ENCODE measurements at places on chromosomes 6 and 20.

GRCh38 chr6:26225848-26226578 is 138.8 kb downstream of the HFE start:
- DNase-seq, result no peak

- DNase-seq, result peak; percentile 80
Measured at GRCh38 chr6:36123270-36124139, 6.8 kb upstream of the MAPK13 start.

- DNase-seq, result no peak
Measured at GRCh38 chr20:13681248-13682125, 42.8 kb upstream of the TASP1 start.

- DNase-seq, result no peak
Measured at GRCh38 chr6:148657048-148657447, 89.8 kb upstream of the UST start.

DNA sequence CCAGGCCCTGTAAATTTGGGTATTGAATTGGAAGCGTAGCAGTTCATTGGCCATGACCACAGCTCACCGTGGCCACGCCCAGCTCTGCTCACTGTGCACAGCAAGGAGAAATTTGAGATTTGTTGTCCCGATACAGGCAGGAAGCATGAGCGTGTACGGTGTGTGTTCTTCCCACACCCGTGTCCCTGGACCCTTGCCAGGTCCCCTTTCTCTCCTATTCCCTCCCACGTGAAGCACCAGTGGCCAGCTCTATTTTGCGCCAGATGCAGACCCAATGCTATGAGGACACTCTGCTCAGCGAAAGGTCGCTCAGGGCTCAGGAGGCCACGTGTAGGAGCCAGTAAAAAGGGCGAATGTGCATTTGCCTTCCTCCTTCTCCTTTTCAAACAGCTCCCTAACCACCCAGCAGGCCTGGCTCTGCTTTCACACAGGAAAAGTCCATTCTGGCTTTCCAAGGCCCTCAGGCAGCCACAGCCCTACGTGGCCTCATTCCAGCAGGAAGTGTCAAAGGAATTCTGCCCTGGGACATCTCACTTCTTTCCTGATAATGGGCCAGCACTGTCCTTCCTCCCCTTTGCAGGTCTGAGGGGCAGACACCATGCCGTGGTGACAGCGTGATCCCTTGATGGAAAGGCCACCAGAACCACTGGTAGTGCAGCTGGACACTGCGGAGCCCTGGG is 499.2 kb upstream of the CDH4 start:
- no peak for DNase-seq

GRCh38 chr6:131381709-131382093 is 191.3 kb upstream of the ARG1 start:
- DNase-seq, result no peak

DNA sequence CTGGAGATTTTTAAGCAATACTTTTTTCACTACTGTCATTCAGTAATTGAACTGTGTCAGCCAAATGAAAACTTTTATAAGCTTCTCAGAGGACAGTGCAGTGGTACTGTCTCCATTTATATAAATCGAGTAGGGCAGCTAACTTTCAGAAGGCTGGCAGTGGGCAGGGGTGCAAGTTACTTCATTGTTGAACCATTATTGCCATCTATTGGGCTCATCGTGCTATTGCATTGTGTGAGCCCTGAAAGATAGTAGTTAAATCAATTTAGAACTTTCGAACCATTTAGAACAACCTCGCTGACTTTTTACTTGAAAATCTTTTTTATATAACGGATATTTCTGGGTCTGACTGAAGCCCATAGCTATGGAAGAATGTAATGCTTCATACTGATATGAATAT is 347.8 kb upstream of the PLCB4 start:
- no peak for DNase-seq

GRCh38 chr6:1285956-1286355 is 25.9 kb upstream of the FOXQ1 start:
- no peak for DNase-seq

DNA sequence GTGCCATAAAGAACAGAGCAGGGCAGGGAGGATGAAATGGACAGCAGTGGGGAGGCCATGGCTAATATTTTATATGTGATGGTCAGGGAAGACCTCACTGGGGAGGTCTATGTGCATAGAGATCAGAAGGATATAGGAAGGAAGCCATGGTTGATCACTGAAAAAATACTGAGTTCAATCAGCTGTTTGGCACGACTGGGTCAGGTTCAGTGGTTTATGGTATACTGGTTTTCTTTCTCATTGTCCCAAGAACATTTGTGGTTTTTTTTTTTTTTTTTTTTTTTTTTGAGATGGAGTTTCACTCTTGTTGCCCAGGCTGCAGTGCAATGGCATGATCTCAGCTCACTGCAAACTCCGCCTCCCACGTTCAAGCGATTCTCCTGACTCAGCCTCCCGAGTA is 78.3 kb upstream of the TIAM2 start:
- no peak for DNase-seq

GRCh38 chr20:48585061-48585870 is 242.5 kb downstream of the PREX1 start:
- no peak for DNase-seq

- no peak for DNase-seq
Measured at GRCh38 chr20:58664883-58665282, 13.8 kb downstream of the STX16 start.

GRCh38 chr6:3838992-3839867 is 9.9 kb upstream of the FAM50B start:
- DNase-seq, result no peak

DNA sequence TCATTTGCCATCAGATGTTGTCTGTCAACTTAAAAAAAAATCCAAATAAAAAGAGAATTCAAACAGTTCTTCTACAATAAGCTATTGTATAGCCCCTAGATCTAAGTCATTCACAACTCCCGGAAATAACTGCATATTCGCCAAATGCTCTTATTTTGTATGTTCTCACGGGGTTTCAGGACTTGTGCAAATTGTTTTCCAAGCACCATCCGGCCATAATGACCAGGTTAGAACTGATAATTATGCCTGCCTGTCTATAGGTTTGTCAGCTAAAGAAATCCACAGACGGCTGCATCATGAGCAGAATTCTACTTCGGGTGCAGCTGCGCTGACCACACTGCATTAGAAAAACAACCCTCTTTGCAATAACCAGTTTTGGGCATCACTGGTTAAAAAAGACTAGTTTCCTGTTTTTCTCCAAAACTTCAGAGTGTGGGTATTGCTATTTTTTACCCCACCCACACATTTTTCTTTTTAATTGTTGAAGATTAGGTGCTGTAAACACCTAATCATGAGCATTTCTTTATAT is 87.7 kb downstream of the HIVEP2 start:
- no peak for DNase-seq

GRCh38 chr6:35181933-35182612 is 31.7 kb upstream of the SCUBE3 start:
- no peak for DNase-seq

DNA sequence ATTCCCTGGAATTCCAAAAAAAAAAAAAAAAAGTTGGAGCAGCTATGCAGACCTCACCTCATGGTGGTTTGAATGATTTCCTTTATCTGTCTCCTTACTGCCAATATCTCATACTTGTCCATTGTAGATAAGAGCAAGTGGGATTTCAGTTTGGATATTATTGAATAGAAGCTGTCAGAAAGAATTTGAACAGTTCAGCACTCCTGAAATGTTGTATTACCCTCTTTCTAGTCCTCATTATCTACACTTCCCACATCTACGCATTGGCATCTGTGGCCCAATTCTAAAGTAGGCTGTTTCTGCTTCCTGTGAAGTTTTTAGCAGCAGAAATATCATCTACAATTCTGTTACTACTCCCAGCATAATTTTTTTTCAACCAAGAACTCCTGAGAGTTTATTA is 68.2 kb upstream of the KHDRBS2 start:
- DNase-seq, result no peak

DNA sequence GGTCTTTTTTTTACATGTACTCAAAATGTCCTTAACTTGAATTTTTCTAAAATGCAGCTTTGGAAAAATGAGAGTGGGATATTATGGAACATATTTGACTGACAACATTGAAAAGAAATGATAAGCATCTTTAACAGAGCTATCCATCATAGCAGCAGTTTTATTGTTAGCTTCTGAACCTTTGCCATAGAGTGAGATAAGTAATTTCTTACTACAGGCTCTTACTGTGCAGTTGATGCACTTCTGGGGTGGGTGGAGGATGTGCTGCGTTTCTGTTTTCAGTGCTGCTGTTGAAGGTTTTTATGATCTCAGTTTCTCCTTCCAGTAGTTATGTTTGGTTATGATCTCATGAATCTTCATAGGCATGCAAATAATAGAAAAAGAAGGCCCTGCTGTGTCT is 267.0 kb downstream of the TMEM242 start:
- no peak for DNase-seq

DNA sequence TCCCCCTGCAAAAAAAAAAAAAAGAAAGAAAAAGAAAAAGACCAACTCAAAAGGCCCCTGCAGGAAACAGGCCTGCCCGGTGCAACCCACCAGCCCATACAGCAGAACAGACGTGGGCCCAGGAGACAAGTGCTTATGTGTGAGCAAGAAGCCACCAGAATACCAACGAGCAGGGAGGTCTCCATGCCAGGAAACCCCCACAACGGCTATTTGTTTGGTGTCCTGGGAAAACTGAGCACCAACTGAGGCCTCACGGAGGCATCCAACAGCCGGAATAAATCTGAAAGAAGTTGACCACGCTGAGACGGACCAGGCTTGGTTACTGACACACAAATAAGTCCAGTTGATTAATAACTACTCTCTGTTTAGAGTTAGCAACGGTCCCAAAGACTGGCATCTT is 29.7 kb downstream of the PTPRT start:
- no peak for DNase-seq

- DNase-seq, result no peak
Measured at GRCh38 chr6:149235130-149235561, 82.4 kb upstream of the TAB2 start.

DNA sequence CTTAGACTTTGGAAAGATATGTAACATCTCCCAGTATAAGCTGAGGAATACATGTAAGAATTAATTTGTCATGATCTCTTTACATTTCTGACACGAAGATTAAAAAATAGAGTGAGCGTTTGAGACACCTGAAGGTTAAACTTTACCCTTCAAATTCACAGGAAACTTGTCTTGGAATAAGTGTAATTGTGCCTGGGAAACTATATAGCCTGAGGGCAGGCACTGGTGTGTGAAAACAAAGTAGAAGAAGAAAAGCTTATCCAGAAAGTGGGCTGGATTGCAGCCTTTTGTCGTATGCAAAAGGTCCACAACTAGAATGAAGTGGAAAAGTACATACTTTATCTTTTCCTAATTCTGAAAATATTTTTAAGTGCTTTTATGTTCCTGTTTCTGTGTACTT is 275.7 kb upstream of the TCF21 start:
- no peak for DNase-seq

DNA sequence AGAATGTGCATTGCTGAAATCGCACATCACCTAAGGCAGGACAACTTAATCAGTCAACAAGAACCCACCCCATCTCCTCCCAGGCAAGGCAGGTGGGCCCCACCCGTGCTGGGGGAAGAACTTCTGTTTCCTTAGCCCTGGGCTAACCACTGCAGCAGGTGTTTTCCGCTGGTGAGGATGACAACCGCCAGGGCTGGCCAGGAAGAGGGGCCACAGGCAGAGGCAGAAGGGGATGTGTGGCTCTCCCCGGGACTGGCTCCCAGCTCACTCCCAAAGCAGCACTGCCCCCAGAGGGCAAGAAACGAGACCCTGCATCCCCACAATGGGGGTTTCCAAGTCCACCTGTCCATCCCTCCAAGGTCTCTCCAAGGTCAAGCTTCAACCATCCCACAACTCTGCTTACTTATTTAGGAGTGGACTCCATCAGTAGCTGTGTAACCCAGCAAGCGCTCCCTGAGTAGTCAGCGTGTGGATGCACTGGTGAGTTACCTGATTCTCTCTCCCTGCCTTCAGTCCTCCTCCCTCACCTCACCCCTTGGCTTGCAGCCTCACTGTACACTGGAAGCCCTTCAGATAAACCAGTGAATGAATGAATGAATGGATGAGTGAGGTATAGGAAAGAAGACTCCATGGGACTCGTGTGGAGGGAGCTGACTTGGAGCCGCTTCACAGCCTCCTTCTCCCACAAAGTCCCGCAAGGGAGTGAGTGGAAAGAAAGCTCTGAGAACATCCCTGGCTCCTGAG is 168.2 kb upstream of the CST7 start:
- DNase-seq, result no peak

DNA sequence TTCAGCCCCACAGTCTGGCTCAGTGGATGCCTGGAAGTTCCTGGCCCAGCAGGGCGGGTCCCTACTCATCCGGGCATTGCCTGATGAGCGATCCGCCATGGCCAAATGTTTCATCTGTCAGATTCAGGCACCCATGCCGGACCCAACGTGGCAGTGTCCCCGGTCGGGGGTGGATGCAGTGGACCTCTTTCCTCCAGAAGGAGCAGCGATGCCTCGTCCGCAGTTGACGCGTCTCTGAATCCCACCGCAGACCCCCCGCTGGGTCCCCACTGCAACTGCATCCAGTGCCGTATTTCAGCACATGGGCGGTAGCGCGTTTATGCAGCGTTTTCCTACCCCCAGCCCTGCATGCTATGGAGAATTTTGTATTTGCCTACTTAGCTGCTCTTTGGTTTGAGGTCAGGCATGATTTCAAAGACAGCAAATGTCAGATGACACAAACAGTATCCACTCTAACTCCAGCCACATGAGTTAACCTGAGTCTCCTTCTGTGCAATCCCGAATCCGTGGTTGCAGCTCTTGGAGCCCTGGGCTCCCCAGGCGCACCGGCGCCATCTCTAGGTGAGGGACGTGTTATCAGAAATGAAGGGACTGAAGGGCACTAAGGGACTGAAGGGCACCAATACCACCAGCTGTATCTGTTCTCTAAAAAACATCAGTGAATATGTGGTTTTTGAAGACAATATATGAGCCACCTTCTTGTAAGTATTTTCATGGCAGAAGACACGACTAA is 72.6 kb upstream of the THBS2 start:
- DNase-seq, result no peak

GRCh38 chr20:53020376-53020775 is 48.2 kb downstream of the TSHZ2 start:
- DNase-seq, result no peak

GRCh38 chr20:48773837-48774418 is 53.9 kb downstream of the PREX1 start:
- no peak for DNase-seq

DNA sequence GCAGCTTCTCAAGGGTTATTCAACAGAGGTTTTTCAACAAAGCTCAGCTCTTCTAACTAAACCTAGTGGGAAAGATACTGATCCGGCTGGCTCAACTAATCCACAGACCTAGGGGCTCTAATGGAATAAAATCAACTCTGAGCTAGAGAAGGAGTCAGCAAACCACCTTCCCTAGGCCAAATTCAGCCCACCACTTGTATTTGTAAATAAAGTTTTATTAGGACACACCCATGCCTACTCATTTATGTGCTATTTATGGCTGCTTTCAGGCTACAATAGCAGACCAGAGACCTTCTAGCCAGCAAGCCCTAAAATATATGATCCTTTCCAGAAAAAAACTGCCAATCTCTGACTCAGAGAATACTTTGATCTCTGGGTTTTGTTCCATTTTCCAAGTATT is 6.0 kb upstream of the RAB22A start:
- no peak for DNase-seq
